ENCODE measurements at places on chromosomes 6 and 20. TPM values are rescaled to one million over a fixed set of nuclear protein-coding genes. Genes with fewer than 3 reads are reported as not detected.

DNA sequence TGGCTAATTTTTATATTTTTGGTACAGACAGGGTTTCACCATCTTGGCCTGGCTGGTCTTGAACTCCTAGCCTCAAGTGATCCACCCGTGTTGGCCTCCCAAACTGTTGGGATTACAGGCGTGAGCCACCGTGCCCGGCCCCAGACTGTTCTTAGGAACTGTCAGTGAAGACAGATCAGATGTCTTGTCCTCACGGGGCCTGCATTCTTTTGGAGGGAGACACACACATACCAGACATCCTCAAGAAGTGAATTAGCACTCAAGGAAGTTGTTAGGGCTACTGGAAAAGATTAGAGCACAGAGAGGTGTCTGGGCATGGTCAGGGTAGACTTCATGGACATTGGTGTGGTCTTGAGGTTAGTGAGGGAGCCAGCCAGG lies 10.3 kb upstream of the LPIN3 start:
- no peak for DNase-seq

SLC23A2 gene
- total RNA-seq, result 21.1 TPM

HLA-DRA gene
- total RNA-seq, result 0.61 TPM

DNA sequence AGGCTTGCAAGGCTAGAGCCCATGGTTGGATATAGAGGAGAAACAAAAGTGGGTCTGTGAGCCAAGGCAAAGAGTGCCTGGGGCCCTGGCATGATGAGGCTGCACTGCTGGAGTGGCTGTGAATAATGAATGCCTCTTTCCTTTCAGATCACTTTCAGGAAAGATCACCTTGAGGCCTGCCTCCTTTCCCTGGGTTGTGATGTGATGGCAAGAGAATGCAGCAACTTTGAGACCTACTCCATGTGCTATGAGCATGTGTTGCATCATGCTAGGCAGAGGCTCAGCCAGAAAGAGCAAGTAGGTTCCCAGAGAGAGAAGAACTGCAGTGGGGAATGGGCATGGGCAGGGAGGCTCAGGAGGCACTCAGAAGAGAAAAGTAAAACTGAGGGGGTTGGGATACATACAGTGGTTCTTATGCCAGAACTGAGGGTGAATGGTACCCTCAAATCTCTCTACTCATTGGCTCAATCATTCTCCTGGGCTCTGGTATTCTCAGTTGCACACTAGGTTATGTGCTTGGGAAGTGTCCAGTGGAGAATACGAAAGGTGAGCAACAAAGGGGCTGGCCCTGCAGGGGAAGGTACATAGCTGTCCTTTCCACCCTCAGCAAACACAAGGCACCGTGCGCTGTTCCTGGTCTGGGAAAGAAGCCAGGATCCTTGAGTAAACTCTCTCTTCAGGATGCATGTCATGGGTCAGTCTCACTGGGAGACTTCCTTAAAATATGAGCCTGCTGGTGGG lies 45.9 kb downstream of the CD164 start:
- peak; percentile 69 for DNase-seq

DNA sequence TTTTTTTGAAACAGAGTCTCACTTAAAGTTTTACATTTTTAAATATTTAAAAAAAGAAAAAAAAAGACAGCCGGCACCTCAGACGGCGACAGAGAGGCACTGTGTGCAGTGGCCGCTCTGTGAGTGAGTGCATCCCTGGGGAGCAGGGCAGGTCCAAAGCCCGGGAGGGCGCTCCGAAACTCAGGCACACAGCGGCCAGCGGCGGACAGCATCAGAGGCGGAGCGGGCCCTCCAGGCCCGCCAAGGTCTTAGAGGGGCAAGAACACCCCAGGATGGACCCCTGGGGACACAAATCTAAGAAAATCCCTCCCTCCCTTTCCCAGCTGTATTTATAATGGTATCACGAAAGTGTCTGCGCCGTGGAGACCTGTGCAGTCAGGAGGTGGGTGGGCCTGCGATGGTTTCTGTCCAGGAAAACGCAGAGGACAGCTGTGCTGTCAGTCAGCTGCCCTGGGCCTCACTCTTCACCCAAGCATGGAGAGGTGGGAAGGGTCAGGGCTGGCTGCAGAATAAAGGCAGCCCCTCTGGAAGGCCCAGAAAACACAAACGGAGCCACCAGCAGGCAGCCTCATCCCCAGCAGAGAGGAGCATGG lies 43.8 kb downstream of the TAF4 start:
- no peak for DNase-seq

GRCh38 chr6:2952557-2953095 lies 18.7 kb downstream of the SERPINB6 start:
- DNase-seq, result peak; percentile 76

- DNase-seq, result peak; percentile 16
These were observed 10.5 kb downstream of the SNX3 start for GRCh38 chr6:108250240-108250866.

CBLN4 gene
- not detected for total RNA-seq

KCNQ5 gene
- total RNA-seq, result 6.9 TPM

GRCh38 chr6:90393232-90393884 lies 96.7 kb upstream of the BACH2 start:
- peak; percentile 70 for DNase-seq

DNA sequence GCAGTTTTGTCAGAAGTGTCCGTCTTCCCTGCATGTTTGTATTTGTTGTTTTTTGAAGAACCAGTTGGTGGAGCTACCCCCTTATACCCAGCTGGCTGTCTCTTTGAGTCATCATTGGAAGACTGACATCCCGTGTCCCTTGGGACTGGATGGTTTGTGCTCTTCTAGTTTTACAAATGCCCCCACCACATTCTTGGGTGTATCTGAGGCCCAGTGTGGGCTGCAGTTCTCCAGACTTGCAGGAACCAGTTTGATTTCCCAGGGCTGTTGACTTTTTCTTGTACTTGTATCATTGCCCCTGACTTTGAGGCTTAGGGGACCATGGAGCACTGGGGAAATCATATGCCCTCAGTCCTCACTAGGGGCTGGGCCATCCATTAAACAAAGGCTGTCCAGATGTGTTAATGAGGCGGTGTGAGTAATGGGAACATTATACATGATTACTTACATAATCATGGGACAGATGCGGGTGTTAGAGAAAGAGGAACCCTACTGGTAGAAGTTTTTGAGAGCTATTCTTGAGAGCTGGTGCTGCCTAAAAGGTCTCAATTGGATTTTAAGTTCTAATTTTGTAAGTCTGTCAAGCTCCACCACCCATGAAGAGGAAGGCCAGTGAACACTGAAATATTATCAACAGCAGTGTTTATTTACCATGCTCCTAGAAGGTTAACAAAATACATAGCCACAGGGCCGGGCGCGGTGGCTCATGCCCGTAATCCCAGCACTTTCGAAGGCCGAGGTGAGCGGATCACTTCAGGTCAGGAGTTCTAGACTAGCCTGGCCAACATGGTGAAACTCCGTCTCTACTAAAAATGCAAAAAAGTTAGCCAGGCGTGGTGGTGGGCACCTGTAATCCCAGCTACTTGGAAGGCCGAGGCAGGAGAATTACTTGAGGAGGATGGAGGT lies 8.5 kb downstream of the JARID2 start:
- no peak for DNase-seq

- DNase-seq, result peak; percentile 87
These were observed 139.0 kb downstream of the PXDC1 start for GRCh38 chr6:3612341-3613041.

- no peak for DNase-seq
These were observed 34.0 kb downstream of the LY86 start for GRCh38 chr6:6622501-6622900.

Data from HT1080 (cell line).